CMK (cell line): ENCODE measurements at places on chromosomes 5 and 9.

DNA sequence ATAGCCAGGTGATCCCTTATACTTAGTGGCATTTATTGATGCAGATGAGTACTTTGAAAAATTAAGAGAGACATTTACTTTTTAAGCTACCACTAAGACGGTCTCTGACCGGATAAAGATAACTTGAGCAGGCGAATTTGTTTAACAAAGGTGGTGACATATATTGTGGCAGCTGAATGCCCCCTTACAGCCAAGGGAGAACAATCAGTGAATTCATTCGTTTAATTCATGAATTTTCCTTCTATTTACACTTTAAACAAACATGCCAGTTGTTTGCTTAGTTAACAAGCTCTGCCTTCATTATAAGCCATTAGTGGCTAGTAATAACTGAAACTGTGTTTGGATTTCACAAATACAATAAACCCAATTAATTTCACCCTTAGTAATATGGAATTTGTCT lies 187.1 kb downstream of the AOPEP start:
- no peak for DNase-seq

GRCh38 chr5:173612948-173613347 lies 3.5 kb downstream of the BOD1 start:
- DNase-seq: no peak

DNA sequence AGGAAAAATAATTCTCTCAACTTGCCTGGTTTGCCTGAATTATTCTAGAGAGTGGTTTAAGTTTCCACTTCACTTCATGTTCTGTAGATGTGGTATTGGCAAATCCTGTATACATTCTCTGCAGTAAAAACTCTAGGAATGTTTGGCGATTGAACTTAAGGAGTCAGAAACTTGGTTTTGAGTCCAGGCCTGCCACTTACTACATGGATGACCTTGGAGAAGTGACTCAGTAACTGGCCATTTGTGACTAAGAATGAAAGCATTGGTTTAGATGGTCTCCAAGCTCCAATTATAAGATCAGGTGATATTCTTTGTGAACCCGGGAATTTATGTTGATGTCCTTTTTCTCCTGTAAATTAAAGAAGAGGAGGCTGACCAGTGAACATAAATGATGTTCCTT lies 233.8 kb downstream of the GAS1 start:
- DNase-seq: no peak

GRCh38 chr9:123420592-123421111 lies 64.7 kb downstream of the CRB2 start:
- DNase-seq: no peak

GRCh38 chr5:56164376-56164775 lies 68.8 kb downstream of the ANKRD55 start:
- DNase-seq: no peak

- peak; percentile 46 for DNase-seq
Measured at GRCh38 chr5:59608745-59609144, 284.8 kb downstream of the PDE4D start.

- no peak for DNase-seq
Measured at GRCh38 chr9:31146485-31147166, 1237.8 kb upstream of the ACO1 start.

- DNase-seq: no peak
Measured at GRCh38 chr9:88942411-88942810, 48.9 kb upstream of the S1PR3 start.

- DNase-seq: no peak
Measured at GRCh38 chr5:88813805-88814575, 69.0 kb downstream of the MEF2C start.

DNA sequence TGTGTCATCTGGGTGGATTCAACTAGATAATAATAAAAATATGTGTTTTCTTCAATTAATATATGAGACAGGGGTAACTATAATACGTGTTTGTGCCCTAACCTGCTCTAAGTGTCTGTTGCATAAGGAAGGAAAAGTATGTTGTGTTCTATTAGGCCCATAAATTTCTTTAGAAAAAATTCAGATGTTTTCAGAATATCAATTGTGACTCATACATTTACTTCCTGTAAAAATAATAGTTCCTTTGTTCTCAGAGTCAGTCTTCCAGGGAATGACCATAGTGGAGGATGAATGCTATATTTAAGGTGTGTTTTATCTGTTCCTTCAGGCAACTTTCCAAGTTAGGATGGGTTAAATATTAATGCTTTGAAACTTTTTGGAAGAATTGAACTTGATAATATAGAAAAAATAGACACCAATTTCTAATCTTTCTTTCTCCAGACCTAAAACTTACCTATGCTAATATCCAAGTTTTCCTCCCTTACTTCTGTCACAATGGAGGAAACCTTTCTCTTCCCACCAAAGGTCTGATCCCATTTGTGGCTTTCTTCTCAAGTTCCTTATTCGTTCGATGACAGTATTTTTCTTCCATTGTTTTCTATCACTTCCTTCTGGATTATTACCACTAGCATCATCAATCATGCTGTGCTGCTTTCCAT lies 49.9 kb downstream of the ISL1 start:
- no peak for DNase-seq

DNA sequence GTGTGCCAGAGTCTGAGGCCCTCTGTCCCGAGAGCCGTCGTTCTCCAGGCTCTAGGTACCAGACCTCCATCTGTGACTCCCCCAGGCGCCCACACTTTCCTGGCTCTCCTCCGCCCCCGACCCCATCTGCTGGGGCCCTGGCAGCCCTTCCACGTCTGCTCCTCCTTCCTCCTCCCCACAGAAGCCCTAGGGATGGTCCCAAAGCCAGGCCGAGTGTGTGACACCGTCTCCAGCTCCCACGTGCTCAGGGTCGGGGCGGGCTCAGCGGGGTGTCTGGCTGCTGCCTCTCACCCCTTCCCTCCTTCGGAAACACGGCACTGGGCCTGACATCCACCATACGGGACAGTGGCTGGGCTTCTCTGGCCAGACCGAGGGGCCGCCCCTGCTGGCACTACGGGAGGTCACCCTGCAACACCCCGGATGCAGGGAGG lies 20.5 kb upstream of the SLC6A19 start:
- DNase-seq: no peak

- DNase-seq: no peak
Measured at GRCh38 chr9:121841771-121842611, 190.6 kb downstream of the DAB2IP start.
